Activated CD4-positive, CD25-positive, alpha-beta regulatory T cell treated with anti-CD3 and anti-CD28 coated beads, Interleukin-2, amount 50 U/mL, for 72 hours (primary cell): ENCODE measurements at places on chromosomes 1 and 21.

DNA sequence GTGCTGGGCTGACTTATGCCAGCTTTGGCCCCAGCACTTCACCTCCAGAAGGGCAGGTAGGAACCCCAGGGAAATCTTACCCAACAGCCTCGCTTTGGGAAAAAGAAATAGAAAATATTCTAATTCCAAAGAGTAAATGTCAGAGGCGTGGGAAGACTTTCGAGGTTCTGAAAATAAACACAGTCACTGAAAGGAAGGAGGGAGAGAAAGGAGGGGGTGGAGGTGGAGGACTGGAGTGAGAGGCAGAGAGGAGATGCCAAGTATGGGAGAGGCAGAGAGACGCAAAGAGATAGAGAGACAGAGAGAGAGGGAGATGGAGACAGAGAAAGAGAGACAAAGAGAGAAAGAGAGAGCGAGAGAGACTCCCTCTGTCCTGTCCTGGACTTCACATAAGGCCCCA is 395.0 kb downstream of the PTPRU start:
- DNase-seq, result no peak

- DNase-seq, result no peak
Measured at GRCh38 chr21:46346296-46347202, 22.6 kb downstream of the PCNT start.

DNA sequence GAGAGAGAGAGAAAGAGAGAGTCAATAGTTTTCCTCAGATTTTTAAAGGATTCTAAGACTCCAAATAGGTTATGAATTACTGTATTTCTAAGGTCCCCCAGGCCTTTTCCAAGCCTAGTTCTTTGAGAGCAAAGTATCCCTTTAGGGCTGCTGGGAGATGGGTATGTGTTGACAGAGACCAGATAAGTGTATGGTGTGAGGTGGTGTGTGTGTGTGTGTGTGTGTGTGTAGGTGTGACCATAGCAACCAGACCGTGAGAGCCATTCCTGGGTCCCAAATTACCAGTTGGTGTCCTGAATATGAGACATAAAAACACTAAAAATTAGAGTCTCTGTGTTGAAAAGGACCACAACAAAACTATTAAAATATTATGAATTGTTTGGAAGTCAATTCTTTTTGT is 41.7 kb upstream of the DNAJC6 start:
- no peak for DNase-seq

DNA sequence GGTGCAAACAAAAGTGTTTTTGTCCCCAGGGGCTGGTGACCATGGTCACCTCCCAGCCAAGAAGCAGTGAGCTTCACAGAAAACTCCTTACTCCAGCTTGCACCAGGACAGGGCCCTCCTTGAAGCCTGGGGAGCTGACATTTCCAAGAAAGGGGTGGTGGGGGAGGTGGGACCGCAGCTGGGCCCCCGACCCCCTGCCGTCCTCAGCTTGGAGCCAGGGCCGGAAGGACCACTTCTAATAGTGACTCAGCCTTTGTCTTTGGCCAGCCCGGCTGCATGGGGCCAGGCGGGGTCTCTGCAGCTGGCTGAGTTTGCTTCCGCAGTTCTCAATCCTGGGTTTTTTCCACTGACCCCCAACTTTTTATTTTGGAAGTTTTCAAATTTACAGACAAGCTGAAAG is 136.5 kb upstream of the POU3F1 start:
- no peak for DNase-seq

GRCh38 chr1:48947761-48948537 is 171.3 kb upstream of the BEND5 start:
- no peak for DNase-seq

DNA sequence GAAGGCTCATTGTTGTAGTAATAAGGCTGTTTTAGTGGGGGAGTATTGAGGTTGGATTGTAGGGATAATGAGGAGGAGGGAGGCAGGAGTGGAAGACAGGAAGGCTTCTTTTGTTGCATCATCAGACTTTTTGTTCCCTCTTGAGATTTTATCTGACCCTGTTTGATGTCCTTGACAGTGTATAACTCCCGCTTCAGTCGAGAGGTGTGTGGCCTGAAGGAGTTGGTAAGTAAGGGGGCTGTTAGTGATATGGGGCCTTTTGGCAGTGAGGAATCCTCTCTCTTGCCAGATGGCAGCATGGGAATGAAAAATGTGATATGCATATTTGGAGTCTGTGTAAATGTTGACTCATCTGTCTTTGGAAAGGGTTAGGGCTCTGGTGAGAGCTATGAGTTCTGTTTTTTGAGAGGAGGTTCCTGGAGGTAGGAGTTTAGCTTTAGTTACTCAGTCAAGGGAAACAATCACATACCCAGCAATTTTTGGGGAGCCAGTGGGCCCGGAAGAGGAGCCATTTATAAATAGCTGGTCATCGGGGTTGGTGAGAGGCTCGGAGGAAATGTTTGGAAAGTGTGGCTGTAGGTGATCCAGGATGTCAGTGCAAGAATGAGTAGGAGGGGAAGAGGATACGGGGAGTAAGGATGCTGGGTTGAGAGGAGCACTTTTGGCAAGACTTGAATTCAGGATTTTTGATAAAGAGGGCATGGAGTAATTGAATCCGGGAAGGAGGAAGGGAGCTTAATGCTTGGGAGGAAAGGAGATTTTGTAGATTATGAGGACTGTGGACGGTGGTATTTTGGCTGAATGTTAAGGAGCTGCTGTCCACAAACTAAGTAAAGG is 136.7 kb upstream of the ETV3 start:
- no peak for DNase-seq
